ENCODE measurements at places on chromosomes 5 and 9. TPM values are rescaled to one million over a fixed set of nuclear protein-coding genes. Genes with fewer than 3 reads are reported as not detected.
A peak's percentile ranks its signal among the peaks of the same experiment; 100 is the strongest.

The DDX31 gene
- total RNA-seq: 15.1 TPM

The S100Z gene
- total RNA-seq: not detected

- no peak for DNase-seq
These were observed 22.6 kb downstream of the OTULIN start for GRCh38 chr5:14687023-14687665.

The CARTPT gene
- total RNA-seq: not detected

DNA sequence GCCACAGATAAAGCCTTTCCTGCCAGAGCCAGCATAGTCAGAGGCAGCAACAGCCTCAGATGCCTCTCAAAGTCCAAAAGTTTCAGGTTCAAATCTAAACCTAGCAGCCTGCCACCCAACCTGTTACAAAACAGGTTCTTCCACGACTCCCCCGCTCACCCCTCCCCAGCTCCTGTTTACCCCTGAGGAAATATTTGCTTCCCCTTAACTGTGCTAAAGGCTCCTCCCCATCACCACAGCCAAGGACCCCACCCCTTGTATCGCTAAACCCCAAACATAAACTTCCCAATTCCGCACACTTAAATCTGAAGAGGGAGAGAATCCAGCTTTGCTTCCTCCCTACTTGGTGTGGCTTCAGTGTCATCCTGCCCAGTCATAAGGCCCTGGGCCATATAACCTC lies 15.4 kb upstream of the VDAC1 start:
- DNase-seq: peak; percentile 78

DNA sequence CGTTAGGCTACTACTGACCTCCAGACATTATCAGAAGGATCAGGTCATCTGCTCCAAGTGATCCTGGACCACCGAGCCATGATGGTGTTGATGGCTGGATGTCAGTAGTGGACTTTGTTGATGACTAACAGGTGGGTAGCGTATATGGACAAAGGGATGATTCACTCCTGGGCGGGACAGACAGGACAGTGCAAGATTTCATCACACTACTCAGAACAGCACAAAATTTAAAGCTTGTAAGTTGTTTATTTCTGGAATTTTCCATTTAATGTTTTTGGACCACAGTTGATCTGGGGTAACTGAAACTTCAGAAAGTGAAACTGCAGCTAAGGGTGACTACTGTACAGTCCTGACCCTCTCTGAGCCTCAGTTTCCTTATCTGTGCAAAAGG lies 12.7 kb downstream of the PDGFRB start:
- DNase-seq: peak; percentile 17

- no peak for DNase-seq
These were observed 141.9 kb downstream of the PBX3 start for GRCh38 chr9:125889112-125889475.

DNA sequence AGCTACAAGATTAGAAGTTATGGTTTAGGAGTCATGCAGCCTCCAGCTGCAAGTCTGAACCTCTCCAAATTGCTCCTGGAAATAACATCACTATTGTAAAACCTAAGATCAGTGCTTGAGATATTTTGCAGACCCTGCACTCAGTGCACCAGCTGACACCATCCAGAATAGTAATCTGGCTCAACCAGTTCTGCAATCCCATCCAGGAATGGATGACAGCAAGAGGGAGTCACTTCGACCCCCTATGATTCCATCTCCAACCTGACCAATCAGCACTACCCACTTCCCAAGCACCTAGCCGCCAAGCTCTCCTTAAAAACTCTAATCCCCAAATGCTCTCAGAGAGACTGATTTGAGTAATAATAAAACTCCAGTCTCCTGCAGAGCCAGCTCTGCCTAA lies 37.9 kb upstream of the NR4A3 start:
- no peak for DNase-seq

The ROR2 gene
- total RNA-seq: not detected

DNA sequence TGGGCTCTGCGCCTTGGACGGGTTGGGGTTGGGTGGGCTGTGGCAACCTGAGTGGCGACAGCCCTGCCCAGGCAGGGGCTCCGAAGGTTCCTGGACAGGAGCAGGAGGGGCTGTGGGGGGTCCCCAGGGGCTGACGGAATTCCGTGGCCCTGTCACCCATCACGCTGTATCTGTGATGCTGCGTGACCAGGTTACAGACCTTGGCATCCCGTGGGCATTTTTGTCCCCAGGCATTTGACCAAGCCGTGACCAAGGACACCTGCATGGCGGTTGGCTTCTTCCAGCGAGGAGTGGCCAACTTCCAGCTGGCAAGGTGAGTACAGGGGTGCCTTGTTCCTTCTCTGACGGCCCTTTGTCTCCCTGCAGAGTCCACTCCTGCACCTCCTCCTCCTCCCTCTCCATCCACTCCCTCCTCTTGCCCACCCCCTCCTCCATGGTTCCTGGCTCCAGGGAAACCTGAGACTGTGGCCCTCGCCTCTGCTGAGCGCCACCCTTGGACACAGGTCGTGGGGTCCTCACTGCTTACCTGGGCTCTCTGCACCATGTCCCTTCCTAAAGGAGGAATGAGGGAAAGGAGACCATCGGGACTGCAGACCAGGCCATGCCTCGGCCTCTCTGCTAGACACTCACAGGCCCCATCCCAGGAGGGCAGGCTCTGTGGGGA lies 3.0 kb downstream of the NOXA1 start:
- no peak for DNase-seq

DNA sequence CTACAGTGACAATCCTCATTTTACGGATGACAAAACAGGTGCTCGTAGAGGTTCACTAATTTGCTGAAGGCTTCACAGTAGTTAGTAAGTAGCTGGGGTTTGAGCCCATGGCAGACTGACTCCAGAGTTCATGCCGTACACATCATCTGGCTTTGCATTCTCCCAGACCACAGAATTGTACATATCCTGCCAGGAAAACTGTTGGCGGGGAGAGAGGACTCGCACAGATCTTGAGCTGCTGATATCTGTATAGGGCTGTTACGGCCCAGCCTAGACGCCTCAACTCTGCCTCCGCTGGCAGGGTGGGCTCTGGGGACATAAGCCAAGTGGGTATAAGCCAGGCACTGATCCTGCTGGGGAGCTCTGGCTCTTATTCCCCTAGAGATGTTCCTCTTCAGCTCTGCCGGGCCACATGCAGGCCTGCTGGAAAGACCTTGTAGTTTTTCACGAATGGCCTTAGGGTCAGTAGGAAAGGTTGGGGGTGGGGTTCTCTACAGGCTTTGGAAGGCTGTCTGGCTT lies 16.3 kb downstream of the LARP1 start:
- no peak for DNase-seq

The PCDHGC4 gene
- total RNA-seq: not detected

The REEP2 gene
- 0.03 TPM for total RNA-seq

GRCh38 chr5:34531751-34532360 lies 124.3 kb upstream of the RAI14 start:
- no peak for DNase-seq
